ENCODE measurements at places on chromosomes 6 and 20.

- no peak for DNase-seq
Measured at GRCh38 chr6:6384520-6384919, 64.1 kb upstream of the F13A1 start.

DNA sequence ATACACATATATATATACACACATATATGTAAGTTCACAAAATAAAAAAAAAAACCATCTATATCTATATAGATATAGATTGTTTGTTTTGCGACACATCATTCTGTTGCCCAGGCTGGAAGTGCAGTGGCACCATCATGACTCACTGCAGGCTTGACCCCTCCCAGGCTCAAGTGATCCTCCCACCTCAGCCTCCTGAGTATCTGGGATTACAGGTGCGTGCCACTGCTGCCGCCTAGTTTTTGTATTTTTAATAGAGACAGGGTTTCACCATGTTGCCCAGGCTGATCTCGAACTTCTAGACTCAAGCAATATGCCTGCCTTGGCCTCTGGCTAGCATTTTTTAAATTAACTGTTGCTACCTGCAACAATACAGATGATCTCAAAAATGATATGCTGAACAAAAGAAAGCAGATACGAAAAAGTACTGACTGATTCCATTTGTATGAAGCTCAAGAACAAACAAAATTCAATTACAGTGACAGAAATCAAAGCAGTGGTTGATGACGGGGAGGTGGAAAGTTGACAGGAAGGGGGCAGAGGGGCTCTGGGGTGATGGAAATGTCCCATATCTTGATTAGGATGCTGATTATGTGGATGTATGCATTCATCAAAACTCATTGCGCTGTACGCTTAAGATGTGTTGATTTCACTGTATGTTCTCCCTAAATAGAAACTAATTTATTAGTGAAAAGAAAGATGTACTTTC lies 49.6 kb downstream of the ATXN1 start:
- no peak for DNase-seq

DNA sequence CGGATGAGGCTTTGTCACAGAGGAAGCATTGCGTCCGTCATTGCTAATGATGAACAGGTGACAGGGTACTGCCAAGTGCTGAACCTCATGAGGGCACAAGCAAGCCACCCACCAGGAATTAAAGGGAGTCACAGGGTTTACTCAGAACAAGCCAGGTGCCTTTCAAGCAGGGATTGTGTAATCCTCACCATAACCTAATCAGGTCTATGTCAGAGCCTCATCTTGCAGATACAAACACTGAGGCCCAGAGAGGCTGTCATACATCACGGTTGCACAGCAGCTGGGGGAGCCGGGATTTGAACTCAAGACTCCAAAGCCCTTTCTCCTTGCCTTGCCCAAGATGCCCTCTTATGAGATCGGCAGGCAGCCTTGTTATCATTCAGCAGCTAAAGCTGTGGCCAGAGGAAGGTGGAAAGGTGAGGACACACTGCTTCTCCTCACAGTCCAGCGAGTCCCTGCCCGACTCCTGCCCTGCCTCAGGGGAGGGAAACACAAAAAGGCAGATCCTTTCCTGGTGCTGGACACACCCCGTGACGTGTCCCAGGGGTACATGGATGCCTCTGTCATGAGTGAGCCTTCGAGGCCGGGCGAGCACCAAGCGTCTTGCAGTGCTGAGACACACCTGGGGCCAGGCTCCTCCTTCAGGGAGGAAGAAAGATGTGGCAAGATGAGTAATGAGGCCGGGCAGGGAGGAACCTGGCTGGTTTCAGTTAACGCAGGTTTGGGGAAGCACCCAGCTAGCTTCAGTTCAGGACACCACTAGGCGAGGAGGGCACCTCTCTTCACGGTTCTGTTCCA lies 214.9 kb downstream of the LY86 start:
- DNase-seq: no peak

- no peak for DNase-seq
Measured at GRCh38 chr6:39200498-39201020, 28.7 kb downstream of the KCNK5 start.

DNA sequence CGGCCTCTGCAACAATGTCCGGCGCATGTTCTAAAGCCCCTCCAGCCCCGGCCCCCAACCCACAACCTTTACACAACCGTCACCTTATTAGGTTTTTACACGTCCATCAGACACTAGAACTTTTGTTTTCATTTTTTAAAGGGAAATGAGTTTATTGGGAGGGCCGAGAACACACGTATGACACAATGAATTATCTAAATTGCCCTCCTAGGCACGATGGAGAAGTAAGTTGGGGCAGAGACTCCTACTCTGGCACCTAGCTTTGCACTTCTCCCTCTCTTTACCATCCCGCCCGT lies 1.2 kb upstream of the DLL1 start:
- DNase-seq: no peak

GRCh38 chr6:135013211-135013610 lies 41.4 kb downstream of the HBS1L start:
- DNase-seq: no peak
